8988T (cell line): ENCODE measurements at places on chromosomes 2 and 18.

DNA sequence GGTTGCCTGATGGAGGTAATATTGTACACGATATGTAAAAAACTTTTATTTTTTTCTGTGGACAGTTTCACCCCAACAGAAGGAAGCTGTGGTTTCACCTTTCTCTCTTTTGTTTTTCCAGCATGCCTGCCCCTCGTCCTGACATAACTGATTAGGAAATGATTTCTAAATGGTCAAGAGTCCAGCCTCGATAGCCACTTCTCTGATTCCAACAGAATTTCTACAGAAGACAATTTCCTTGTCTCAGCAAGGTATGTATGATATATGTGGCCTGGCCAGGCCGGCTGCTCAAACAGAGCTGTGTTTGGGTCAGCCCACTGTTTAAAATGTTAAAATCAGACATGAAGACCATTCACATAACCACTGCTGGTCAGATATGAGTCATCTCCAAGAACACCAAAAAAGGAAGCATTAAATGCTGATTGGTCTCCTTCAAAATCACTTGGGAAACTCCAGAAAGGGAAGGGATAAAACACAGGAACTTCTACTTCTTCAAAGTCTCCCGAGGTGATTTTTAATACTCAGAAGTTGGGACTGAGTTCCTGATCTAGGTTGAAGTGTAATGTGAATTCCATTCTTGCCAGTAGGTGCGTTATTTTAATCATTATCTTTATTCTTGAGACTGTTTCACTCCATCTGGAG, 22.3 kb downstream of the ATP8B1 start:
- DNase-seq = no peak

DNA sequence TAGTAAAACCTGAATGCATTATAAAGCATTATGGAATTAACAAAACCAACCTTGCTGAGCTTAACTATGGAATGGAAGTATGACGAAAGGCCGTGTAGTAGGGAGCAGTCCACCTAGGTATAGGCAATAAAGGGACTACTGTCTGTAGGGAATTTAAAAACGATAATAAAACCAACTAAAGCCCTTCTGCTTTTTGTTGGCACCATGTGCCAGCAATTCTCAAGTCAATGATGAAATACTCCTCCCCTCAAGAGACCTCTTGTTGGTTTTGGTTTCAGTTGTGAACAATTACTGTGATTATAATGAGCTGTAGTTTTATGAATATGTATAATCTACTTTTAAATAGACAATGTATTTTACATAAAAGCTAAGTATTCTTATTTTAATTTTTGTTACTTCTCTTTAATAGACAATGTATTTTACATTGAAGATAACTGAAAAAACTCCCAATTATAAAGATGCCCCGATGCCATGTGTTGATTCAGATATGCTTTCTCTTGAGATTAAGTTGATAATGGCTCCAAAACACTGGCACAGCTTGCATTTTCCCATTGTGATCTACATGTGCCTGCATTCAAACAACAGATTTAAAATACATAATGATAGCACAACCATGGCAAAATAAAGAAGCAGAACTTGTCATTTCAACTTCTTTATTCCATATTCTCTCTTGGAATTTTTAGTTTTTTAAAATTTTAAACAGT, 55.5 kb upstream of the ZDBF2 start:
- DNase-seq = no peak

DNA sequence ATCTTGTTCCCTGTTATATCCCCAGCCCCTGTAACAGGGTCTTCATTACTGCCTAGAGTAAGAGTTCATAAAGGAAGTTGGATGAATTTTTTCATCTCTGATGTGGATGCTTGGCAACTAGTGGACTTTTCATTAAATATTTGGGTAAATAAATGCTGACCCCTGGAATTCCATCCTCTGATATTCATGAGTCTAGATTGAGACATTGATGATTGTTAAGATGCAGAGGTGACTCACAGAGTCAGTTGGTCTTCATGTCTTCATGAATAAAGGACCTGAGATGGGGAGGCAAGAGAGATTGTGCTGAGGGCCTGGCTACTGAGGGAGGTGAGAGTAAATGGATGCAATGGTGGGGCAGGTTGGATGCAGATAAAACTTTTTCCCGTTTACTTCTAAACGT, 132.7 kb upstream of the NT5C1B start:
- DNase-seq = no peak

GRCh38 chr2:129757366-129757914, 222.0 kb upstream of the RAB6C start:
- DNase-seq = no peak

- no peak for DNase-seq
Observed at GRCh38 chr2:134943540-134943939, 24.9 kb downstream of the CCNT2 start.

GRCh38 chr2:66717218-66717905, 282.4 kb downstream of the MEIS1 start:
- DNase-seq = no peak

- DNase-seq = no peak
Observed at GRCh38 chr2:101179982-101180381, 28.8 kb upstream of the TBC1D8 start.

- DNase-seq = no peak
Observed at GRCh38 chr2:148614322-148615049, 30.1 kb upstream of the EPC2 start.

DNA sequence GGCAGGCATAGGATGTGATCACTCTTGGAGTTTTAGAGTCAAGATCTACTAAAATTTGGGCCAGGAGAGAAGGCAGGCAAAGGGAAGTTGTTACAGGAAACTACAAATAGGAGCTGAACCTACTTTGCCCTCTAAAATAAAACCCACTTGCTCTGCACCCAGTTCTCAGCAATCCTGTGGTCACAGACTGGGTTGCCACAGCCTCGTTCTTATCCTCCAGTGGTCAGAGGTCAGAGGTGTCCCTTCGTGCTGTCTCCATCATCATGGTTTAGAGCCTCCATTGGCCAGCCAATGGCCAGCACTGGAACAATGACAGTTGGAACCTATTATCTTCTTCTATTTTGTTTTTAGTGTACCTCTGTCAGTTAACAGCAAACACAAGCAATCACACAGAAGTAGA, 90.7 kb upstream of the TNP1 start:
- DNase-seq = no peak

GRCh38 chr18:48792141-48792540, 158.6 kb downstream of the SMAD7 start:
- no peak for DNase-seq

DNA sequence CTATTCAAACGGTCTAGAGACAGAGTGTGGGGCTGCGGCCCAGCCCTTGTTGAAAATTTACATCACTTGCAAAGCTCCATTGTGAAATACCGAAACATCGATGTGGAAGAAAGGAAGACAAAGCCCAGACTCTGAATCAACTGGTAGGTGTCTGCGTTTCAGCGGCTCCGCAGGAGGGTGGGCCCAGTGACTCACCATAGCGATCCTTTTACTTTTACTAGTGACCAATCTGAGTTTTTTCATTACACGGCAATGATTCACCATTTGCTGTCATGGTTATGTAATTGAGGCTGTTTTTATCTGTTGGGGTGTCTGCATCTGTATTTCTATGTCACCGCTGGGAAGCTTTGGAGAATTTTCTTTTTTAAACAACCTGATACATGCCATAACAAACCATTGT, 66.6 kb upstream of the ODC1 start:
- DNase-seq = no peak

- no peak for DNase-seq
Observed at GRCh38 chr2:171824086-171824485, 70.0 kb downstream of the SLC25A12 start.

GRCh38 chr18:2846636-2847316, at the start of gene EMILIN2:
EMILIN2 (plus strand) TSS chr18:2847006; CDS start chr18:2847189, 183 bp downstream.
- peak; percentile 57 for DNase-seq

GRCh38 chr2:67694445-67694844, 297.3 kb downstream of the ETAA1 start:
- no peak for DNase-seq

DNA sequence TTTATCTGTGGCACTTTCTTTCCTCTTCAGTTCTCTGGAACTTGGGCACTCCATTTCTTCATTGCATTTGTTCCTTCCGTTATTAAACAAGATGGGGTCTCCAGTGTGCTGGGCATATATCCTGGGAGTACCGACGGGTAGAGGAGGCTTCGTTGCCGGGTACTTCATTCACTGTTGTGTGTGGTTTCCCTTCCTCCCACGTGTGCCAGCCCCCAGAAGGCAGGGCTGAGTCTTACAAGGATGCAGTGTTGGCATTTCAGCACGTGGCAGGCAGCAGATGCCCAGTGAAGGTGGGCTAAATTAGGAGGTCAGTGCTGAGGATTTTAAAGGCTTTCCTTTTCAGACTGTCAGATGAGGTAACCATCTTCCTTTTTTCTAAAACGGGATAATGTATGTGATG, 58.6 kb downstream of the MGAT5 start:
- no peak for DNase-seq

- no peak for DNase-seq
Observed at GRCh38 chr2:10287761-10288160, 14.9 kb upstream of the HPCAL1 start.

DNA sequence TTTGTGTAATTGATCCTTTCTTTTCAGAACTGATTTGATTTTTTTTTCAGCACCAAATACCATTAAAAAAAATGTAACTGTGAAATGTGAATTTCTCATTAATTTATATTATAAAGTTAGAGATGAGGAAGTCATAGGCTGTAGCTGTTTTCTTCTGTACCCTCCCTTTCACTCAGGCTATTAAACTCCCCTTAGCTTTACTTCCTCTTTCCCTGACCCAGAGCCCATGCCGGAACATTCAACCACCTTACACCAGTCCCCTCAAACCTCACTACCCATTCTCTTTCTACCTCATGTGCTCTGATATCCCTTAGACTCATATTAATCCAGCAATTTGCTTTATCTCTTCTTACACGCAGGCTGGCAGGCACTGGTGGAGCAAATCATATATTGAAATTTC, 12.4 kb downstream of the GALNT5 start:
- DNase-seq = no peak

DNA sequence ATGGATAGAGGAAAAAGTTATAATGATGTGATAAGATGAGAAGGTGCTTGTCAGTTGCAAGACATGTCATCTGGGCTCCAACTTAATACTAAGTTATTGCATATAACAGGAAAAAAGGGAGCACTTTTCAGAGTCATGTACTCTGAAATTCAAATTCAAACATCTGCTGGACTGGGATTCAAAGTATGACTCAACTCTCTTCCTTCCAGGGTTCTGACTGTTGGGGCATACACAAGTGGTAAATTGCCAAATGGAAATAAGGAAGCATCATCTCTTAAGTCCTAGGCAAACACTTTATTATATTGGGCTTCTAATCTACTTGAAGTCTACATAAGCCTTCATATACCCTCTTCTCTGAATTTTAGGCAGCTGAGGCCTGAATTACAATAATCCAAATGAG, 44.9 kb downstream of the ZBTB14 start:
- no peak for DNase-seq
